ENCODE measurements at places on chromosomes 12 and 14. TPM values are rescaled to one million over a fixed set of nuclear protein-coding genes. Genes with fewer than 3 reads are reported as not detected.

- H3K4me3 ChIP-seq, result no peak overlapping the region
- H3K36me3 ChIP-seq, result no peaks in the 10 kb centered on the region
- DNase-seq, result no peak
- H3K27ac ChIP-seq, result no peak overlapping the region
Measured at GRCh38 chr12:96514328-96514727, 25.0 kb downstream of the CFAP54 start.

DNA sequence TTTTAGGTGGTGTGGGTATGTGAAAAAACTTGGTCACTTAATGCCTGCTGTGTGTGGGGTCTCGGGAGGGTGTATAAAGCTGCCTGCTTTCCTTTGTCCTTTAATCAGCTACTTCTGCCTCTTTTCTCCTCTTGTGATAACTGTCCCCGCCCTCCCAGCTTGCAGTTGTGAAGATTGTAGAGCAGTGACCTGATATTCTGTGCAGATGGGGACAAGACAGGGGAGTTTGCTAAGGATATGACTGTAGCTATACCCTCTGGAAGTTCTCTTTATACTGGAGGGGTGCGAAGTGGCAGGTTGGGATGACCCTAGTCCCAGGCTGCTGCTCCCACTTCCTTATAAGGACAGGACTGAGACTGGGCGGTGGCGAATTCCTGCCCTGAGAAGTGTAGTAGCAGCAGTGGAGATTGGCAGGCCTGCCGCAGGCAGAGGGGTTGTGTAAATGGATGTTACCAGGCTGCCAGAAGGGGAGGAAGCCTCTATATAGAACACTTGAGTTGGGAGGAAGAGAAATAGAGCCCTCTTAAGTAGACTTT lies 835 bp downstream of the MYL6 start:
- H3K36me3 ChIP-seq, result peaks cover 51% of the 10 kb centered on the region
- peak overlapping the region; percentile 96 for H3K27ac ChIP-seq
- peak; percentile 64 for DNase-seq

Gene APOF
- total RNA-seq, result not detected

Gene CIDEB
- total RNA-seq, result 0.20 TPM

Gene TTC6
- total RNA-seq, result not detected

Gene SIX1
- 6.1 TPM for total RNA-seq

Gene SMIM41
- not detected for total RNA-seq

All from HFFc6 (cell line).